ENCODE measurements at places on chromosomes 5 and 9.

DNA sequence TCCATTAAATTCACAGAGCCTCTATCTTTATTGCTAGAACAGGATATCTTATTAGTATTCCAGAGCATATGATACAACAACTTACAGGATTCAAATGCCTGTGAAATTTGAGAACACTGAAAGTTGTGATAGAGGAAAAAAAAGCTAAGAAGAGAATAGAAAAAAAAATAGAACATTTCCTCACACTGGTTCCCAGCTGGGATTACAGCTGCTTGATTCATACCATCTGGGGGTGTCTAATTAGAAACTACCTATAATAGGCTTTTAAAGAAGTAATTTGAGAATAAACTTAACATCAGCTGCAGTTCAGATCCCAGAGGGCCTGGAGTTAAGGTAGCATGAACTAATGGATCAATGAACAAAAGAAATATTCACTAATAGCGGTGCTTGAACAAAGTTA, 922.0 kb downstream of the CDH12 start:
- no peak for DNase-seq

DNA sequence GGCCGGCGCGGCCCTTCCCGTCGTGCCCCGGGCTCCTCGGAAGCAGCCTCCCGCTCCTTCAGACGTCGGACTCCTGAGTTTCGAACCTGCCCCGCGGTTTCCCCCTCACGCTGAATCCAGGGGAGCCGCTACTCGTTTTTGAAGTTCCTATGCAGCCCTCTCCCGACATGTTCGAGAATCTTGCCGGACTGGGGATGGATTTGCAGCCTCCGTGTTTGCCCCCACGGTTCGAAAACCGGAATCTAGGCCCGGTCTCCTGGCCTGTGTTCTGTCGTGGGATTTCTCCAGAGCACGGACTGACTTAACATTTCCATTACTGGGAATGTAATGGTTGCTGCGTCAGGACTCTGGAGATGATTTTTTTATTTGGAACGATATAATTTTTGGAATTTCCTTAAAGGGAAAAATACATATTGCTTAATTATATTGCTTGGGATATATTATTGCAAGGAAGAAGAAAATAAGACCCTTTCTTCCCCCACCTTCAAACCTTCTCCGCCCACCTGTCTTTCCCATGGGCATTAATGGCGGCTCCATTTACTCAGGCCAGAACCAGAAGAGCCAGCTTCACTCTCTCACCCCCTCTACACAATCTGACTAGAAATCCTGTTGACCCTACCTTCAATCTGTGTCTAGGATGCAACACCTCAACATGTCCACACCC, 8.5 kb upstream of the MGAT1 start:
- DNase-seq = no peak

DNA sequence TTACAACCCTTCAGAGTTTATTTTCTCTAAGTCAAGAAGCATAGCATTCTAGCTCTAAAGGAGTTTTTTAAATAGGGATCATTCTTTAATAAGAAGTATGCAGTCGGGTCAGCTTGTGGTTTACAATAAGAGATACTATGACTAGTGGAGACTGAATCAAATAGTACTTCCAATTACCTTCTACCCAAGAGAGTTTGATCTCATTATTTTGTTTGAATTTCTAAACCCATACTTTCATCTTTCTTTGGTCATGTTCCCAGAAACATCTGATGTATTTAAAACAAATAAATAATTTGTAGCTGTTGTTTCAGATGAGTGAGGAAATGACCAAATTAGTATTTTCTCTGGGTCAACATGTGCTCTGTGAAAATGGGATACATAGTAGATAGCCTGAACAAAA, 160.2 kb upstream of the CDH6 start:
- no peak for DNase-seq

- DNase-seq = no peak
Measured at GRCh38 chr5:29960323-29960722, 1233.2 kb upstream of the CDH6 start.

DNA sequence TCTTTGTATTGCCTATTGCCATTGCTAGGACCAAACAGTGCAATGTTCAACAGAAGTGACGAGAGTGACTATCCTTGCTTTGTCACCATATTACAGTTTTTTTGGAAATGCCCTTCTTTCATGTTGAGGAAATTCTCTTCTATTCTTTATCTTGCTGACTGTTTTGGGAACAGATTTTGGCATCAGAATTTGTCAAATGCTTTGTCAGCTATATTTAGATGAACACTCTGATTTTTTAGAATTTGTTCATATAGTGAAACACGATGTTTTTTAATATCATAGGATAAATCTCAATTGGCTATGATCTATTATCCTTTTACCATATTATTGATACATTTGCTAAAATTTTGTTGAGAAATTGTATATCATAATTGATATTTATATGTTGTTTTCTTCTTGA, 31.4 kb downstream of the FBN2 start:
- DNase-seq = no peak

DNA sequence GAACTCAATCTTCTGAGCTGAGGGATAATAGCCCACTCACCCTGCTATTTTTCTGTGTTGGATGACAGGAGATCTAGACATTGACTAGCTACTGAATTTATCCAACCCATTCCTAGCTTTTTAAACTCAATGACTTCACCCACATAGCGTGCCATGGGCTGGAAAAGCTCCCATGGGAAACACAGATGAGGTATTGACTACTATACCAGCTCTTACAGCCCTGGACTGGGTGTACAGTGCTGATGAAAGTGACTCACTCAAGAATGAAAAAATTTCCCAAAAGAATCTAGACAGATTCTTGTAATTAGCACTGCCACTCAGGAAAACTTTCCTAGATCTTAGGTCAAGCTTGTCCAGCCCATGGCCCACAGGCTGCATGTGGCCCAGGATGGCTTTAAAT, 72.7 kb upstream of the NREP start:
- no peak for DNase-seq

GRCh38 chr5:77353251-77353650, 138.9 kb downstream of the WDR41 start:
- DNase-seq = no peak

DNA sequence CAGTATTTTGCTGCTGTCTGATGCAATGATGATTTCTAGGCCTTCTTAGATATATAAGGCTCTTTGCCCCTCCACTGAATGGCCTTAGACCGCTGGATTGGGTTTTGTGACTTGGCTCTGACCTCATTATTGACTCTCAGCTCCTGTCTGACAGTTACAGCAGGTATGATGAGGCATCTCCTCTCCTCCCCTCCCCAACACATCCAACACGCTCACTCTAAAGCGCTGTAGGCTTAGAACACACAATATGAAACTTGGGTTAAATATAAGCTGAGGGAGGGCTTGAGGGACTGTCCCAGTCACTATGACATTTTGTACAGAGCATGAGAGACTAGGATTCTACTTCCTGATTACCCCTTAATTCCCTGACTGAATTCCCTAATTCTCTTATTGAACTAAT, 18.8 kb upstream of the CER1 start:
- DNase-seq = no peak

DNA sequence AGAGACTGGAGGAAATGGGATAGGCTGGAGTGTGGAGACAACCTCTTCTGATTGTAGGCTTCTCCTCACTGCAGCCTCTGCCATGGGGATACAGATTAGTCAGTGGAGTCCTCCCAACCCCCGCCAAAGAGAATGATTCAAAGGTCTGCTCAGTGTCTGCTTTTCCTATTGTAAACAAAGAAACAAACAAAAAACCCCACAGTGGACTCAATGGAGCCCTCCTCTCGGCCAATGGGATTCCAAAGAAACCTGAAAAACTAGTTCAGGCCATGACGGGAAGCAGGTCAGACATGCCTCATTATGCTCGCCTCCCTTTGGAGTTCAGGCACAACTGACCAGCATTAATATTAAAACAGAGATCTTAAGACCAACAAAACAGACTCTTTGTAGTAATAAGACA, 85.8 kb downstream of the SEC61B start:
- DNase-seq = no peak

GRCh38 chr5:159826351-159827214, 89.7 kb upstream of the ADRA1B start:
- DNase-seq = no peak

- no peak for DNase-seq
Measured at GRCh38 chr5:172843825-172844576, 9.9 kb downstream of the ERGIC1 start.

- DNase-seq = no peak
Measured at GRCh38 chr9:126292736-126293521, 33.7 kb upstream of the MVB12B start.

- DNase-seq = no peak
Measured at GRCh38 chr5:74424162-74424868, 216.2 kb downstream of the ENC1 start.

- DNase-seq = no peak
Measured at GRCh38 chr5:54753034-54753433, 232.4 kb downstream of the ESM1 start.

DNA sequence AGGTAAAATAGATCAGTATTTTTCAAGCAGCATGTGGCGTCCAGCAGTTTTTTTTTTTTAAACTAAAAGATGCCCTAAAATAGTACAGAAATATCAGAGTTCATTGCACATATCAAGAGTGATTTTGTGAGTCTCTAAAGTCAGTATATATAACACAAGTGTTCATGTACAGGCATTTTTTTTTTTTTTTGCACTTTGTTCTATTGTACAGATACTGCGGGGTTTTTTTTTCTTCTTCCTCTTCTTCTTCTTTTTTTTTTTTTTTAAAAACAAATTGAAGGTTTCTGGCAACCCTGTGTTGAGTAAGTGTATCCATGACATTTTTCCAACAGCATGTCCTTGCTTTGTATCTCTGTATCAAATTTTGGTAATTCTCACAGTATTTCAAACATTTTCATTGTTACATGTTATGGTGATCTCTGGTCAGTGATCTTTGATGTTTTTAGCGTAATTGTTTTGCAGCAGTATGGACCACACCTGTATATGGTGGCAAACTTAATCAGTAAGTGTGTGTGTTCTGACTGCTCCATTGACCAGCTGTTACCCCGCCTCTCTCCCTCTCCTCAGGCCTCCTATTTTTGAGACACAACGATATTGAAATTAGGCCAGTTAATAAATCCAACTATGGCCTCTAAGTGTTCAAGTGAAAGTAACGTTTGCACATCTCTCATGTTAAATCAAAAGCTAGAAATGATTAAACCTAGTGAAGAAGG, 76.8 kb downstream of the TRIO start:
- no peak for DNase-seq

DNA sequence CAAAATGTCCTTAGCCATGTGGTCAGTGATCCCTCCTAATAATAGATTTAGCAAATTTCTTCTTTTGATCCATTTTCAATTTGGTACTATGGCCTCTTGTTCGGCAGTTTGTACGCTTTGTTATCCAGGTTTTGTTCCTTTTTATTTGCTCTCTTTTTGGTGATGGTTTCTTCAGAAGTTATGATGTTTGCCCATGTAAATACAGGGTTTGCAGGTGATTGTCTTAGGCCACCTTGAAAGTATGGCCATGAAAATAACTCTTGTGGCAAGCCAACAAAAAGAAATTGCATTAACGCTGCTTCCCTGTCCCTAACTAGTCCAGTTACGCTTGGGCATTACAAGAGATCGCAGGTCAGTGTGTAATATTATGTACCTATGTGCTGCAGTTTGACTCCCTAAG, 8.6 kb downstream of the GPR151 start:
- DNase-seq = no peak

GRCh38 chr5:145941096-145941447, 4.7 kb downstream of the SH3RF2 start:
- no peak for DNase-seq

Data from activated CD4-positive, alpha-beta T cell treated with anti-CD3 and anti-CD28 coated beads for 4 hours (primary cell).